ENCODE measurements at places on chromosomes 5 and 9. TPM values are rescaled to one million over a fixed set of nuclear protein-coding genes. Genes with fewer than 3 reads are reported as not detected.

The CA9 gene
- not detected for total RNA-seq

The ACTBL2 gene
- not detected for total RNA-seq

The BARHL1 gene
- not detected for total RNA-seq

The SLC46A2 gene
- not detected for total RNA-seq

The SOHLH1 gene
- not detected for total RNA-seq

The FAM163B gene
- total RNA-seq = not detected

GRCh38 chr9:79471580-79472543 is 99.9 kb upstream of the TLE4 start:
- DNase-seq = peak; percentile 45
- H3K27ac ChIP-seq = no peak overlapping the region
- H3K36me3 ChIP-seq = no peaks in the 10 kb centered on the region
- H3K4me1 ChIP-seq = no peaks in the 10 kb centered on the region
- H3K27me3 ChIP-seq = no peaks in the 10 kb centered on the region
- H3K4me3 ChIP-seq = no peak overlapping the region

- no peaks in the 10 kb centered on the region for H3K36me3 ChIP-seq
- H3K27ac ChIP-seq = no peak overlapping the region
- peaks cover 14% of the 10 kb centered on the region for H3K27me3 ChIP-seq
- H3K4me1 ChIP-seq = no peaks in the 10 kb centered on the region
Observed at GRCh38 chr5:1917830-1918487, 35.2 kb upstream of the IRX4 start.

DNA sequence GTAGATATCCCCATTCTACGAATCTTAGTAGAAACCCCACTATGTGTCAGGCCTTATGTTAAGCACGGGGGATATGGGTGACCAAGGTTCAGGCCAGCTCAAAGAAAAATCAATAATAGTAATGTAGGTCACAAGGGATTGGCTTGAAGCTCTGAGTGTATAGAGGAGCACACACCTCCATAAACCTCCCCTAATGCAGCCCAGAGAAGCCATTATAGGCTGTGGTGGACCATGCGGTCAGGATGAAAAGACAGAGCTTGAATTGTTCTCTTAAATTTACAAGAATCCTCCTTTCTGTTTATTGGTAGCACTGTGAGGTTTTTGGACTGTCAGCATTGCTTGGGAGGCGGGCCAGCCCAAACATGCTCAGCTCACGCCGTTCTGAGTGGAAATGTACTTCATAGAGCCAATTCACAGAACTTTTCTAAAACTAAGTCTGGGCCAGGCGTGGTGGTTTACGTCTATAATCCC is 9.1 kb downstream of the PDE6A start:
- H3K36me3 ChIP-seq = no peaks in the 10 kb centered on the region
- no peak overlapping the region for H3K27ac ChIP-seq
- no peaks in the 10 kb centered on the region for H3K27me3 ChIP-seq

DNA sequence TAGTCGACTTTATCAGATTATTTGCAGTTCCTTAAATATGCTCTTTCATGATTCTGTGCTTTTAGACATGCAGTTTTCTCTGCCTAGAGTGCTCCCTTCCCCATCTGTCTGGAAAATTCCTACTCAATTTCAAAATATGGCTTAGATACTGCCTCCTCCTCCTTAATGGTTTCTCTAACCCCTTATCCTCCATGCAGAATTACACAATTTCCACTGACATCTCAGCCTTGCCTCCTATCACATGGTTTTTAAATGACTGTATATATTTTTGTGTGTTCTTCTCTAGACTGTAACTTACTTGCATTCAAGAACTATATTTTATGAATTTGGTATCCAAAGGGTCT is 85.2 kb downstream of the SLC44A1 start:
- H3K27ac ChIP-seq = no peak overlapping the region
- DNase-seq = no peak
- no peaks in the 10 kb centered on the region for H3K36me3 ChIP-seq
- no peaks in the 10 kb centered on the region for H3K27me3 ChIP-seq

DNA sequence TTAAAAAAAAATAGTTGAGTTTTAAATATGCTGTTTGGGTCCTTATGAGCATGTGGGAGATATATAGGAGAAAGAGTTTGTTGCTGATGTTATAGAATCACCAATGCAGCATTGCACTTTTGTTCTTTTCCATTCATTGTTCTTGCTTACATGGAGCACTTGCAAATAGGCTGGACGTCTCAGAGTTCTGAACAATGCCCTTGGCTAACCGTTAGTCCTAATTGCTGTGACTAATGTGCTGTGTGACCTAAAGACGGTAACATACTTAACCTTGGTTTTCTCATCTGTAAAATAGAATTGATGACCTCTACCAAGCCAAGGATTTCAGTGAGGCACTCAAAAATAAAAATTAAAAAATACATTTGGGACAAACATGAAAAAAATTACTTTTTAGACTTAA is 29.8 kb downstream of the PIK3R1 start:
- H3K36me3 ChIP-seq = no peaks in the 10 kb centered on the region
- no peaks in the 10 kb centered on the region for H3K27me3 ChIP-seq
- peak; percentile 25 for DNase-seq

DNA sequence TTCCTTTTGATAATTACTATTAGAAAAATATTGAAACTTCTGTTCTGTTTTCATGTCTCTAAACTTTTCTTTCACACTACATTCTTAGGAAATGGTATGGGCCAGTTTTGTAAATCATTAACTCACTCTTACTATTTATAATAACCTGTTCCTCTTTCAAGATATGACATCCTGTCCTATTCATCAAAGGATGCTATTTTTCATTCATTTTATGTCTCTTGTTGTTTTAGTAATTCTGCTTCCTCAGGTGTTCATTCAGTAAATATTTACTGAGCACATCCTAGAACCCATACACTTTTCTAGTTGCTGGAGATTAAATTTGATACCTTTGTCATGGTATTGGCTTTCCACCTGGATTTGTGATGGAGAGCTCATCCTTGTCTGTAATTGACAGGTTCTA is 58.0 kb downstream of the GDA start:
- no peak overlapping the region for H3K4me3 ChIP-seq
- DNase-seq = no peak
- no peaks in the 10 kb centered on the region for H3K27me3 ChIP-seq
- no peaks in the 10 kb centered on the region for H3K36me3 ChIP-seq

DNA sequence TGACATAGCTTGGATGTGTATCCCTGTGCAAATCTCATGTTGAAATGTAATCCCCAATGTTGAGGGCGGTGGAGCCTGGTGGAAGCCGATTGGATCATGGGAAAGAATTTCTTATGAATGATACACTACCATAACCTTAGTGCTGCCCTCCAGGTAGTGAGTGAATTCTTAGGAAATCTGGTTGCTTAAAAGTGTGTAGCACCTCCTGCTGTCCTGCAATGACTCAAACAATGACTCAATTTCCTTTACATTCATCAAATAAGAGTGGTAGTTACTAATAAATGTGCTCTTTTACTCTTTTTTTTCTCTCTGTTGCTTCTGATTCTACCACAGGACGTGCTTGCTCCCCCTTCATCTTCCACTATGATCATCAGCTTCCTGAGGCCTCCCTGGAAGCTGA is 1696.0 kb upstream of the CDH9 start:
- DNase-seq = no peak
- no peak overlapping the region for H3K4me3 ChIP-seq
- H3K4me1 ChIP-seq = no peaks in the 10 kb centered on the region

DNA sequence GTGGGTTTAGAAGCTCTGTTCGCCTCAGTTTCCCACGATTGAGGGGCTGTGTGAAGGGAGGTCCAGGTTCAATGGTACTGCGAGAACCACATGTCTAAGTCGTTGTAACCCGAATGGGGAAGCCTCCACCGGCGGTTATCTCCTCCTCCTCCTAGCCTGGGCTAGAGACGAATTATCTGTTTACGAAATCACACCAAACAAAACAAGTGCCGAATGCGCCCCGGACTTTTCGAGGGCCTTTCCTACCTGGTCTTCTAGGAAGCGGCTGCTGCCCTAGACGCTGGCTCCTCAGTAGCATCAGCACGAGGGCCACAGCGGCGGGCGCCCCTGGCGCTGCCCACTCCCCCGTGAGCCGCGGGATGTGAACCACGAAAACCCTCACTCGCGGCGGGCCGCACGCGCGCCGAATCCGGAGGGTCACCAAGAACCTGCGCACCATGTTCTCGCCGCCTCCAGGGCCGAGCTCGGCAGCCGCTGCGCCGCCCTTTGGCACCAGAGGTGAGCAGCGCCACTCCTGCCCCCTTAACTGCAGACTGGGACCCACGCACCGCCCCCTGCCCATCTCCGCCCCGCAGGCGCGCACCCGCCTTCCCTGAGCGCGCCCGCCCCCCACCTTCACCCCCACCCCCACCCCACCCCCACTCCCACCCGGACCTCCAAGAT is at the start of gene CDKN2A:
TSS of gene CDKN2A (minus strand) at position 500 of the 663 bp plus-strand sequence.
- DNase-seq = peak; percentile 73
- peak within 1 kb of the TSS; percentile 80 for H3K4me3 ChIP-seq
- peak within 1 kb of the TSS; percentile 94 for H3K27ac ChIP-seq
- peaks cover 29% of the 10 kb centered on the region for H3K4me1 ChIP-seq
- no peaks in the 10 kb centered on the region for H3K27me3 ChIP-seq
- peaks cover 38% of the 10 kb centered on the region for H3K36me3 ChIP-seq

DNA sequence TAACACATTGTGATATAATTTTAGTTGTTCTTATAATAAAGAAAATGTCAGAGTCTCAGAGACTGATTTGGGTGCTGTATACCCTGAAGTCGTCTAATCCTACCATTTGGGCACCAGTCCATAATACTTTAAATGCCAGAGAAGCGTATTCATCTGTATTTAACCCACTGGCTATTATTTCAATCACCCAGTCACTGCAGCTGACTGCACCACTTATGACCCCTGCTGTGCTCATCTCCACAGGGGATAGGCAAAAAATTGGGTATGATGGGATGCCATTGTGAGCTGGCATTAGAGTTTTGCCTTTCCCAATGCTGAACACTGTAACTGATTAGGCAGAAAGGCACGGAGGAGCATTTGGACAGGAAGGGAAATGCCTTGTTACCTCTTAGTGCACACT is 599.7 kb downstream of the CAAP1 start:
- H3K27me3 ChIP-seq = no peaks in the 10 kb centered on the region
- H3K36me3 ChIP-seq = no peaks in the 10 kb centered on the region
- peak; percentile 6 for DNase-seq
- H3K4me1 ChIP-seq = 0 out of 2 replicates have a peak, but pooled peaks cover 3% of the 10 kb centered on the region

- no peaks in the 10 kb centered on the region for H3K4me1 ChIP-seq
- DNase-seq = no peak
Observed at GRCh38 chr5:68932830-68933434, 160.9 kb upstream of the SLC30A5 start.

DNA sequence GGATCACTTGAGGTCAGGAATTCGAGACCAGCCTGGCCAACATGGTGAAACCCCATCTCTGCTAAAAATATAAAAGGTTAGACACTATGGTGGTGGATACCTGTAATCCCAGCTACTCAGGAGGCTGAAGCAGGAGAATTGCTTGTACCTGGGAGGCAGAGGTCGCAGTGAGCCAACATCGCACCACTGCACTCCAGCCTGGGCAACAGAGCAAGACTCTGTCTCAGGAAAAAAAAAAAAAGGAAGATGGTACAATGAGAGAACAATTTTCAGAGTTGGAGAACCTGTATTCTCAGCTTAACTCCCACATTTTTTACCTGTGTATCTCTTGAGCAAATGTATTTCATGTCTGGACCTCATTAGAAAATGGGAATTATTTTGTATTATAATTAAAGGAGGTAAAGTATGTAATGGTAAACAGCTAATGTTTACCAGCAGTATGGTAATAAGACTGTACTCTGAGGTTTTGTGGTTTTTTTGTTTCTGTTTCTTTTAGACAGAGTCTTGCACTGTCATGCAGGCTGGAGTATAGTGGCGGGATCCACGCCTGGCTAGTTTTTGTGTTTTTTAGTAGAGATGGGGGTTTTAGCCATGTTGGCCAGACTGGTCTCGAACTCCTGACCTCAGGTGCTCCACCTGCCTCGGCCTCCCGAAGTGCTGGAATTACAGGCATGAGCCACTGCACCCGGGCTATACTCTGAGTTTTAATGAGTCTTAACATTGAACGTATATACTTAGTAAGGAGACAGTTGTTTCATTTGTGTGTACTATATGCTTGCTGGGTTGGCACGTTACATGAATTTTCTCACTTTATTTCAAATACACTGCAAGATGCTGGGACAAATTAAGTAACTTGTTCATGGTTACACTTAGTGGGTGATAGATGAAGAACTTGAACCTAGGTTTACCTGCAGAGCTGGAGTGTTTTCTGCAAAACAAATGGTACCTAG is 16.2 kb downstream of the UHRF2 start:
- H3K4me1 ChIP-seq = no peaks in the 10 kb centered on the region
- DNase-seq = no peak
- H3K36me3 ChIP-seq = peaks cover 4% of the 10 kb centered on the region

DNA sequence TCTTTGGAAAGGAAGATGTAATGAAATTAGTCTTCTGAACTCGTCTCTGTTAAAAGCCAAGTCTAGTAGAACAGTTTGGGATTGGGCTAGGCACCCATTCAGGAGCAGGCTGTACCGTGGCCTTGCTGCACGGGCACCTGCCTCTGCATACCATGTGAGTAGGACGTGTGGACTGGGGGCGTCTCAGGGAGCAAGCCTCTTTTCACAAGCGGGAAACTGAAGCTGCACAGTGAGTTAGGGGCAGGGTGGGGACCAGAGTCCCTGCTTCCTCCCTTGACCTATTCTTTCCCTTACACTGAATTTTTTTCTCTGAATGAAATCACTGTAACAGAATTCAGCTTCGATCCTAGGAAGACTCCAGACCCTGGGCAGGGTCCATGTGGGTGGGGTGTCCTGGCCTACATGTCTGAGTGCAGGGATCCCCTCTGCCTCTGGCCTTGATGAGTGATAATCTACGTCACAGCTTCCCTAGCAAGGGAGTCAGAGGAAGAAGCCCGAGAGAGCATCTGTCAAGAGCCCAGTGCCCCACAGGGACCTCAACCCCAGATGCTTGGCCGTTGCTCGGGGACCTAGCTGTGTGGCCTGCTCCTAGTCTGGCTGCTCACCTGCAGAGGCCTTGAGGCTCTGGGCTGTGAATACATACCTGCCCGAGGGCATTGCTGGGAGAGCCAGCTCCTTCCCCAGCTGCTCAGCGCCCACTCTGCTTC is 15.1 kb downstream of the PHF2 start:
- H3K27me3 ChIP-seq = no peaks in the 10 kb centered on the region
- H3K4me3 ChIP-seq = no peak overlapping the region
- no peaks in the 10 kb centered on the region for H3K4me1 ChIP-seq
- H3K27ac ChIP-seq = no peak overlapping the region

DNA sequence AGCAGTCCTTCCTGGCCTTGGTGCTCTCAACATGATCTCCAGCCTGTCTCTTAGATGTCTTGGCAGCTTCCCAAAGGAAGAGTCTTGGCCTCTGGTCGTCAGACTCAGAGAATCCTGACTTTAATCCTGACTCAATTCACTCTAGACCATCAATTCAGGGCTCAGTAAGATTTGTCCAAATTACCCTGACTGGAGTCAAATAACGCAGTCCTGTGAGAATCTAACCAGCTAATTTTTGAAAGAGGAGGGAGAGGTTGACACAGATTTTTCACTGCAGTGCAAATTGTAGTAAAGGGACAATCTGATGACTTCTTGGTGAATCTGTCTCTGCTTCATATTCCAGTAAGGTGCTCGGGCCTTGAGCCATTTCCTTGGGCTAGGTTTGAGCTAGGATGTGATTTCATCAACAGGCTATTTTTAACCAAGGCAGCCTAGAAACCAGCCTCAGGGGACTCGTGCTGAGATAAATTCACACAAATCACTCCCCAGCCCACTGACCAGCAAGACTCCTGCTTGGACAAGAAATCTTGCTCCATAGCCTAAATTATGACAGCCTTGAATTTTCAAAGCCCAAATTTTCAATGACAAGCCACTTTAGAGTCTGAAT is 257.4 kb downstream of the ENC1 start:
- DNase-seq = peak; percentile 22
- H3K4me1 ChIP-seq = peaks cover 33% of the 10 kb centered on the region
- no peak overlapping the region for H3K4me3 ChIP-seq
- no peak overlapping the region for H3K27ac ChIP-seq

GRCh38 chr5:168749391-168750100 is 170.4 kb upstream of the PANK3 start:
- no peak overlapping the region for H3K4me3 ChIP-seq
- H3K4me1 ChIP-seq = no peaks in the 10 kb centered on the region
- H3K27me3 ChIP-seq = no peaks in the 10 kb centered on the region
- no peak overlapping the region for H3K27ac ChIP-seq
